Bone marrow (tissue), 2 donors: ENCODE measurements at places on chromosomes 4 and X.

DNA sequence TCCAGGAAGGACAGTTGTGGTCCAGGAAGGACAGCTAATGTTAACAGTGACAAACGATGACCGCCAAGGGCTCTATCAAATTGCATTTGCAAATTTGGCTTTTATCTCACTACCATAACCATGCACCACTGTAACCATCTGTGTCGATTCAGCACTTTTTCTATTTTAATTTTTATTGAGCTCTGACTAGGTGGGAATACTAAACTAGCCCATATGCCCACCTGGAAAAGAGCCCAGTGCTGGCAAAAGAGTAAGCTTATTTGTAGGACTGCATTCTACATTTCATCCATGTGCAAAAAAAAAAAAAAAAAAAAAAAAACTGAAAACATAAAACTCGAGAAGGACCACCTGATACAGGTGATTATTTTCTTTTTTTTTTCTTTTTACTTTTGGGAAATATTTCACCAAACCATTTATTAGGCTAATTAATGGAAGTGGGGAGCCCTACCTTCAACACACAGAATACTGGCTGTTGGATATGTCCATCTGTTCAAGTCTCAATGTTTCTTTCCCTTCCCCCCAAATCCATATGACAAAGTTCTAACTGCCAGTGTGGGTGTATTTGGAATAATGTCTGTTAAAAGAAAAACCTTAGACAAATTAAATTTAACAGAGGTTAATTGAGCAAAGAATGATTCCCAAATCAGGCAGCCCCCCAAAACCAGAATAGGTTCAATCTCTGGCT, 99.5 kb upstream of the MXRA5 start:
- no peak for DNase-seq

DNA sequence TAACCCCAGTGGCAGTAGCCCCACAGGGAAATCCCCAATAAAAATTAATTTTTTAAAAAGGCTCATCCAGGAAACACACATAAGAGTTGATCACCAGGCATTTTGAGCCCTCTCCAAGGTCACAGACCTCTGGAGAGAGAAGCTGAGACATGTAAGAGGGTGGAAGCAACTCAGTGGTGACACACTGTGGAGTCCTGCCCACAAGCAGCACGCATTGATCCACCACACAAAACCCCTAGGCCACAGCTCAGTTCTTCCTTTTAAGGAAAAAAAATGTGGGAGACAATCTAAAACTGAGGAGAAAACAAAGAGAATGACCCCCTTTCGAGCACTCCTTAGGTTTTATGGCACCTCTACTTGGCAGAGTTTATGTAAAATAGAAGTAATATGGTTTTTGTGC, 71.7 kb upstream of the S100G start:
- no peak for DNase-seq

GRCh38 chr4:119832776-119833175, 204.2 kb upstream of the PDE5A start:
- no peak for DNase-seq

DNA sequence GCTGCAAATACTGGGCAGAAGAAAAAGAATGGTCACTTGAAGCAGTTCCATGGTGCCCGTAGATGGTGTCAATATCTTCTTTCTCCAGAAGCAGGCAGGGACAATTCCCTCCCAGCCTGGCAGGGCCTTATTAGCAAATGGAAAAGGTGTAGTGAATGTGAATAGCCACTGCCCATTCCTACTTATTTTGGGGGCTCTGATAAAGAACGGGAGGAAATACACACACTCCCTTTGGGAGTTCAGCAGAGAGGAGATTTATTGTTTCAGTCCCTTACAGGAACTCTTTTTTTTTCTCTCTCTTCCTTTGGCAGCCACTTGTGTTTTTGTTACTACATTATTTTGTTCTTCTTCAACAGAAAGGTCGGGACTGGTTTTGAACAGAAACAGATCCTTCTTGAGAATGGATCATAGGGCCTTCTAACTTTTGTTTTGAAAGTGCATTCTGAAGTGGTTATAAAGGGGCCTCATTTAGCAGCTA, at the start of gene EMCN:
TSS of gene EMCN (minus strand) at position 159 of the 478 bp plus-strand sequence. CDS start at position 51, 108 bp downstream.
- DNase-seq = no peak

- peak; percentile 7 for DNase-seq
Observed at GRCh38 chrX:49186125-49187027, at the start of gene PRICKLE3. Gene PRICKLE3, minus strand, starts transcription at chrX:49186373. Its CDS starts 76 bp downstream, at chrX:49186297.

- DNase-seq = no peak
Observed at GRCh38 chr4:76306882-76307659, 538 bp downstream of the STBD1 start.

GRCh38 chrX:71182871-71183270, 38.2 kb downstream of the NLGN3 start:
- no peak for DNase-seq
